Activated naive CD4-positive, alpha-beta T cell treated with anti-CD3 and anti-CD28 coated beads, Interleukin-2, amount 50 U/mL, for 16 hours (primary cell): ENCODE measurements at places on chromosomes 5 and 9.

DNA sequence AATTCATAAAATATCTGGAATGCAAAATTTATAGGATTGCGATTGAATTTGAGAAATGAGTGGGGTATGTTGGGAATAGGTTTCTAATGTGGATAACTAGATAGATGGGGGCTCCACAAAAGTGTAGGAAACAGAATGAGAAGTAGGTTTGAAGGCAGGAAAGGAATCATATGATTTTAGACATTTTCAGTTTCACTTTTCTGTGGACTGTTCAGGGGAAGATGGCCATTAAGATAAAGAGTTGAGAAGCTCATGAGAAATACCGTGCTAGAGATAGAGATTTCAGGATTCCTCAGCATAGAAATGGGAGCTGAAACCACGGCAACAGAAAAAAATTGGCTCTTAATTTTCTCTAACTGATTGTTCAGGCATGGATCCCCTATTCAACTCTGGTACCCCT is 163.4 kb upstream of the CD180 start:
- DNase-seq = no peak

GRCh38 chr5:160018945-160019625 is 10.1 kb downstream of the TTC1 start:
- no peak for DNase-seq

DNA sequence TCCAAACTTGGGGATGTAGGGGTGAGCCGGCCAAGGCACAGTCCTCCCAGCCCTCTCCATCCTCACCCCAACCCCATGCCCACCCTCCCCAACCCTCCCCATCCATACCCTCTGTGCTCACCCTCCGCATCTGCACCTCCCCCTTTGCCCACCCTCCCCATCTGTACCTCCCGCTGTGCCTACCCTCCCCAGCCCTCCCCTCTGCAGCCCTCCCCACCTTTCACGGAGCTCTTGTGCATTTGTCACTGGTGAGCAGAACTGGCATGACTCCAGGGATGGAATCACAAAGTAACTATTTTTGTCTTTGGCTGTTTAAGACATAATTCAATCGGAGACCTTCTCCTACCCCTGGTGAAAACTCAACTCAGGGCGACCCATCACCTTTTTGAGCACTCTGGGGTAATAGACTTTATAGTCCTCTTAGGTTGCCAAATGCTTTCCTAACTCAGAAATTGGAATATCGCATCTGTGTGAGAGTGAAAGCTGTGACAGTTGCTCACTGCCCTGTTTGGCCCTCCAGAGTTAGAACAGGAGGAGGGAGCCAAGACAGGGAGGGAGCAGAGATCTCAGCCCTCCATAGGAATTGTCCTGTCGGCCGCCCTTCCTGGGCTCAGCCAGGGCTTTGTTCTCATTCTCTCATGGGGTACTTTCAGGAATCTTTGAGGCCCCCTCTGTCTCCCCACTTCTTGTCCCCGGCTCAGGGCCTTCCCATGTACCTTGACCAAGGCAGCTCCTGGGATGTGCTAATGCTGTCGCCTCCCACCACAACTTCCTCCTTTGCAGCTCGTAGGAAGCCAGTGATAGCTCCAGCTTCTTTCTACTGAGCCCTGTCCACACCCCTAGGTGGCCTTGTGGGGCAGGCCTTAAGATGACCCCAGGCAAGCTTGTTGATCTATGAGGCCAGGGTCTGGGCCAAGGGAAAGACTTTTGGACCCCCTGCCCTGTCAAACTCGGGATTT is 36.2 kb downstream of the OTULIN start:
- no peak for DNase-seq

- DNase-seq = no peak
Measured at GRCh38 chr5:103237778-103238177, 20.8 kb upstream of the MACIR start.

DNA sequence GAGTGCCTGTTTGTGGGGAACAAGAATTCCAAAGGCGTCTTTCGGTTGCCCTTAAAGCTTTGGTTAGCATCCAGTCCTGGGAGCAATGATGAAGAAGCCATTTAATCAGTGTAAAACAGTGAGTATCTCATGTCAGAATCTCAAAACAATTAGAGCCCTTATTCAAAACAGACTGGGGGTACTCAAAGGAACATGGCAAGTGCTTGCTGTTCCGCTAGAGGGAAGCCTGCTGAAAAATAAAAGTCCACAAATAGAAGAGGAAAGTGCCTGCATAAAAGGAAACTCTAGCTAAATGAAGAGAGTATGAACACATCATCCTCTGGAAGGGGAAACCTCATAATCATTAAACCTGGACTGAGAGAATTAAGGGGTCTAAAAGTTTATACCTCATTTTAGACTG is 26.4 kb downstream of the FBXL7 start:
- DNase-seq = no peak

- no peak for DNase-seq
Measured at GRCh38 chr5:61333954-61334867, 2.2 kb downstream of the ZSWIM6 start.
